ENCODE measurements at places on chromosomes 7 and 10. TPM values are rescaled to one million over a fixed set of nuclear protein-coding genes. Genes with fewer than 3 reads are reported as not detected.

Gene RBM33
- 71.6 TPM for total RNA-seq

Gene FAM237B
- not detected for total RNA-seq

Gene ZNF117
- total RNA-seq, result 3.5 TPM

Gene CALHM1
- total RNA-seq, result not detected

Gene CACNA2D1
- not detected for total RNA-seq

Gene FBXL13
- 0.62 TPM for total RNA-seq

Gene SEC61A2
- 13.6 TPM for total RNA-seq

Gene PKD1L1
- 0.18 TPM for total RNA-seq

Gene SFTPA1
- total RNA-seq, result not detected

Gene TMEM236
- total RNA-seq, result 0.09 TPM

Gene NEUROD6
- not detected for total RNA-seq

Gene PTPRN2
- total RNA-seq, result 0.42 TPM

Gene IFIT1
- 0.39 TPM for total RNA-seq

Gene RADIL
- 0.04 TPM for total RNA-seq

Gene IGFBP1
- total RNA-seq, result not detected

Gene OR6V1
- total RNA-seq, result not detected

Gene OR9A2
- not detected for total RNA-seq

Gene TMEM270
- not detected for total RNA-seq

Gene OR2A12
- not detected for total RNA-seq

Gene PON2
- total RNA-seq, result 6.0 TPM

Gene NPSR1
- total RNA-seq, result not detected

Gene GPRIN2
- total RNA-seq, result not detected

Gene TMEM229A
- not detected for total RNA-seq
